ENCODE measurements at places on chromosomes 2 and 18.
A peak's percentile ranks its signal among the peaks of the same experiment; 100 is the strongest.

- no peak for DNase-seq
Measured at GRCh38 chr18:22346953-22347605, 70.6 kb downstream of the CTAGE1 start.

- DNase-seq, result no peak
Measured at GRCh38 chr2:173982182-173982714, 17.1 kb upstream of the SP3 start.

DNA sequence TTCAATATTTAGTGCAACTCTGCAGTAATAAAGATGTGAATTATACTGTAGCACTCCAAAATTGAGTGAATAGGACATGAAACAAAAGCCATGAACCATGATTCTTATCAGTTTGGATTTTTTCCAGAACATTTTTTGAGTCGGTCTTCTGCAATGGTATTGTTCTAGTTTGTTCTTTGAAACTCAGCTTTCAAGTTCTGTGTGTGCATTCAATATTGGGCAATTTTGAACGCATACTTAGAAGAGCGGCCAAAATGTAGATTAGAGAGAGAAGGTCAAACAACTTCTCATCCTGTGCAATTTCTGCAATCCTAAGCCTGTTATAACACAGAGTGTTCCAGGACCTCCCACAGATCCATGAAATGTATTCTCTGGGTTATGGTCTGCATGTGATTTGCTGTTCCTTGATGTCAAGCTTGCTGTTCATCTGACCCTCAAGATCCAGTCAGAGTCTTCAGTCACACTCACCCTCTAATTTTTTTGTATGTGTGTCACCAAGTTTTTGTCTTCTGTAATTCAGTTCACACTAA, 48.3 kb downstream of the TSPYL6 start:
- no peak for DNase-seq

GRCh38 chr2:115161771-115162493, 719.5 kb downstream of the DPP10 start:
- peak; percentile 48 for DNase-seq

DNA sequence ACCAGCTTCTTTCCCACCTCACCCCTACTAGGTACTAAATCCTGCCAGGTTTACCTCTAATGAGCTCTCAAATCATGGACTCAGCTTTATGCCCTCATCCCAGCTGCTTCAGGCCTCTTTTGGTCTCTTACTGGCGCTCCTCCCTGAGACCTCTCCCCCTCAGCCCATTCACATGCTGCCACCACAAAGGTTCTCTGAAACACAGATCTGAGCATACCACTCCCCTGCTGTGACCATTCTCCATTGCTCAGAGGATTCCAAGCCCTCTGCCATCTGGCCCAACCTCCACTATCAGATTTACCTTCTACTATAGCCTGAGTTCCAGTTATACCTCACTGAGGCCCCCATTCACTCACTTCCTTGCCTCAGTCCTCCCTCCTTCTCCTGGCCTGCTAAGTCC, 174.8 kb downstream of the ANKRD44 start:
- DNase-seq, result no peak

- DNase-seq, result no peak
Measured at GRCh38 chr18:22210311-22210754, 40.9 kb downstream of the GATA6 start.

- DNase-seq, result peak; percentile 42
Measured at GRCh38 chr2:239251971-239252370, 148.8 kb downstream of the HDAC4 start.

- peak; percentile 34 for DNase-seq
Measured at GRCh38 chr2:235868224-235868623, 300.0 kb downstream of the GBX2 start.

- no peak for DNase-seq
Measured at GRCh38 chr2:98538280-98539041, 69.9 kb downstream of the COA5 start.

DNA sequence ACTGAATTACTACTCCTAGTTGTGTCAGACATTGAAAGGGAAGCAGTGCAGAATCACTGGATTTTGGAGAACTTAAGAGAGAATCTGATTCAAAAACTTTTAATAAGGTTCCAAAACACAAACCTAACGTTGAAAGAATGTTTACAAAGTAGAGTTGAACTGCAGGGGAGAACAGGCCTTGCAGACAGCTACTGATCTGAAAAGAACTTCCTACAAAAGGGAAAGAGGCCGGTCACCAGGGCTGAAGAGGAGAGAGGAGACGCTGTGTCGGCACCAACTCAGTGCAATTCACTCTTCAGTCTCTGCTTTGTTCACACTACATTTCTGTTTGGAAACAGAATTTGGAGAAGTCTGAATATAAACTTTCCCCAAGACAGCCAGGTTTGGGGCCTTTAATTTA, 124.0 kb downstream of the GAREM1 start:
- DNase-seq, result no peak

DNA sequence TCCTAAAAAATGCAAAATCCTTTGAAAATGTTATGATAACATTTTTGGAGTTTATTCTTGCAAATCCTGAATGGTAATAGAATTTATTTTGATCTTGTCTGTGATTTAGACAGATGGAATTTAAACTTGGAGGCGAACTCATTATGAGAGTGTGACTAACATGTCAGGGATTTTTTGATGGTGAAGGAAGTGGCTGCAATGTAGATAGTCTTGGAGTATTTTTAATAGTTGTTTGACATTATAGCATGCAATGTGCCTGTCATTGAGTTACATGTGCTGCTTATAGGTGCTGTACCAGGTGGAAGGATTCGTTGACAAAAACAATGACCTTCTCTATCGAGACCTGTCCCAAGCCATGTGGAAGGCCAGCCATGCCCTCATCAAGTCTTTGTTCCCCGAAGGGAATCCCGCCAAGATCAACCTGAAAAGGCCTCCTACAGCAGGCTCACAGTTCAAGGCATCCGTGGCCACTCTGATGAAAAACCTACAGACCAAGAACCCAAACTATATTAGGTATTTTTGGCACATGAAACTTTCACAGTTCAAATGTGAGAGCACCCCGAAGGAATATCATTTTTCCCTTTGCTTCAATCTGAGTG, 141.8 kb downstream of the MYO1B start:
- DNase-seq, result no peak

DNA sequence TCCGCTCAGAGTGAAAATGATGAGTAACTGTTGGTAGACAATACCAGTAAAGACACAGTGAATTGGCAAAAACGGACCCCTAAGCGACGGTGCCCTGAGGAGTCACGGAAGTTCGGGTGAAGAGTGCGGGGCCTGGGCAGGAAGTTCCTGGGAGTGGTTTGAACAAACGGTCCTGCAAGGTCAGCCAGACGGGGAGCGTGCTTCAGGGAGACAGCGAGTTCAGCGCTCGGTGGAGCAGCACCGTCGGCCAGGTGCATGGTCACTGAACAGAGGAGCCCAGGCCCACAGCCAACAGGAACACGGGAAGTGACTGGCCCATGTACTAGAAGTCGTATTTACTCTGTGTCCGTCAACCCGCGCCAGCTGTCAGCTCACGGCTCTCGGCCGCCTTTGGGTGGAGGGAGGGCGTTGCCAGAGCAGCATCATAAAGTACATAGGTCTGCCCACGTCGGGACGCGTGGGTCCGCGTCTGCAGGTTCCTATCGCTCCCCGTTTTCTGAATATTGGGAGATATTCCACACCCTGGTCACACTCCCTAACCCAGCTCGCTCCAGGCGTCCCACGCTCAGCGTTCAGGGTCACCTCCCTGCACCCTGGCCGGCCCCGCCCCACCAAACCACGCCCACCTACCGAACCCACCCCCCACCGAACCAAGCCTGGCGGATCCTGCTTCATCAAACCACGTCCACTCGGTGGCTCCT, 75.6 kb upstream of the UXS1 start:
- DNase-seq, result no peak

DNA sequence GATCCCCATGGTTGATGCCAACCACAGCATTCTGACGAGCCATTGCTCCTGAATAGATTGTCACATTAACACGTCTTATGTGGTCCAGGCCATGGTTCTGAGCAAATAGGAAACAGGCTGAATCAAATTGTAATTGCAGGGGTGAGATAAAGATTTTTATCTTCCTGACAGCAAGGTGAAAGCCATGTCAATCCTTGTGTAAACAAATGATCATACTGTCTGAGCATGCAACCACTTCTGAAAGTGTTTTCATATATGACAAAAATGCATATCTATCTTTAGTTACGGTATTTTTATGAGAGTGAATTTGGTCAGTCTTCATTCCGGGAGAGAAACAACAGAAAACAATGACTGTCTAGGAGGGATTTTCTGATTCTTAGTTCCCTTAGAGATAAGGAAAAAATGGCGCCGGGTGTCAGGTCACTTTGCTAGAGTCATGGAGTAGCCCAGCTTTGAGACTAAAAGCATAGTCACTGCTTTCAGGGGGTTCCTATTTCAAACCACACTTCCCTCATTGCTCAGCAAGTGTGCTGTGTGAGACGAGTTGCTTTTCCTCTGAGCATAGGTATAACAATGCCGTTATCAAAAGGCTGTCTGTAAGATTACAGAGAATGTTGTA, 958.9 kb downstream of the DCDC2C start:
- no peak for DNase-seq

- no peak for DNase-seq
Measured at GRCh38 chr18:78861116-78861515, 118.5 kb upstream of the SALL3 start.

- DNase-seq, result peak; percentile 90
Measured at GRCh38 chr2:41869542-41870264, 178.1 kb upstream of the PKDCC start.

- DNase-seq, result no peak
Measured at GRCh38 chr2:178330175-178331017, 120.6 kb downstream of the PRKRA start.

DNA sequence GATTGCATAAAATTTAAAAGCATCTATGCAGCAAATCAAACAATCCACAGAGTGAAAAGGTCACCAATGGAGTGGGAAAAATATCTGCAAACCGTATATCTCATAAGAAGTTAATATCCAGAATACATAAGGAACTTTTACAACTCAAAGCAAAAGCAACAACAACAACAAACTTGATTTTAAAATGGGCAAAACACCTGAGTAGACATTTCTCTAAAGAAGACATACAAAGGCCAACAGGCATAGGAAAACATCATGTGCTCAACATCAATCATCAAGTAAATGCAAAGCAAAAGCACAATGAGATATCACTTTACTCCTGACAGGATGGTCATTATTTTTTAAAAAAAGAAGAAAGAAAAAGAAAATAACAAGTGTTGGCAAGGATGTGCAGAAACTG, 38.1 kb downstream of the TMEM247 start:
- DNase-seq, result no peak

GRCh38 chr2:145691659-145692058, 1171.7 kb upstream of the ZEB2 start:
- DNase-seq, result no peak

GRCh38 chr2:45631319-45631718, 20.2 kb upstream of the PRKCE start:
- no peak for DNase-seq

DNA sequence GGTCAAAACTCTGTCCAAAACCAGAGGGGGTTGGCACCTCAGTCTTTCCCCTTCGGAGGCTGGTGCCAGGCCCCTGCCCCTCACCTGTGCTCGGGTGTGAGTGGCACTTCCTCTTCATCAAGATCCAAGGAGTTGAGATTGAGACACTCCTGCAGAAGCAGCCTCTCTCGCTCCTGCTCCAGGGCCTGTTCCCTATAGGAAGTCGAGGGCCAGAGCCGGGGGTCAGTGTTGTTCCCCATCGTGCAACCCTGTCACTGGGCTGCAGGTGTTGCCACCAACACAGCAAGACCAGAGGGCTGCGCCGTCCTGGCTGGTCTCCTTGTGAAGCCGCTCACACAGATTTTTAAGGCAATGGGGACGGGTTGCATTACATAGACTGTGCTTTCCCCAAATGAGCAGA, 18.9 kb downstream of the FAM178B start:
- DNase-seq, result no peak

DNA sequence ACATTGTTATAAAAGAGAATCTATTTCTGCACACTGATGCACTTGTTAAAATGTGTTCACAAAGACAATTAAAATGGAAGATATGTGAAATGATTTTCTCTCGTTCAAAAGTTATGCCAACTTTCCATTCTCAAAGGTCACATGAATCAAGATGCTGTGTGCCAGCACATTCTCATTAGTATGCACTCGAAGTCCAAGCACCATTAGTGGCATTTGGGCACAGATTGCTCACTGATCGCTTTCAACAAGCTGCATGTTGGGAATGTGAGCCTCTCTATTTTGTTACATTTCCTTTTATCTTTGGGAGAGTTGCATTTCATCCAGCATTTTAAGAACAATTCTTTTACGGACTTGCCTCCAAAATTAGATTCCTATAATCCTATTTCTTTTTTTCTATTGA, 398.9 kb downstream of the FBXO15 start:
- no peak for DNase-seq

DNA sequence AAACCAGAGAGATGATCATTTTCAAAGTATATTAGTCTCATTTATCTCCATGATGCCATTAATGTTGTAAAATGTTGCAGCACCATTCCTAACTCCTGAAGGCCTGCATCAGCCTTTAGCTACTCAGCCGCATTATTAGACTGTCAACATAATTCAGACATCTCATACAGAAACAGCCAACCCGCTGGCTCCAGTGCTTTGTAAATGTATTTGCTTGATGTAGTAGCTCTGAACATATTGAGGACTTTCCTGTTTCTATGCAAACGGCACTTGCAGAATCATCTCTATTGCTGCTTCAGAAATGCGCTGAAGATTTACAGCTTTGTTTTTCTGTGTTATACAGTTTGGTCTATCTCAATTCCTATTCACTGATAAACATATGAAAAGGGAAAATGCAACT, 372.2 kb downstream of the DSEL start:
- DNase-seq, result no peak

DNA sequence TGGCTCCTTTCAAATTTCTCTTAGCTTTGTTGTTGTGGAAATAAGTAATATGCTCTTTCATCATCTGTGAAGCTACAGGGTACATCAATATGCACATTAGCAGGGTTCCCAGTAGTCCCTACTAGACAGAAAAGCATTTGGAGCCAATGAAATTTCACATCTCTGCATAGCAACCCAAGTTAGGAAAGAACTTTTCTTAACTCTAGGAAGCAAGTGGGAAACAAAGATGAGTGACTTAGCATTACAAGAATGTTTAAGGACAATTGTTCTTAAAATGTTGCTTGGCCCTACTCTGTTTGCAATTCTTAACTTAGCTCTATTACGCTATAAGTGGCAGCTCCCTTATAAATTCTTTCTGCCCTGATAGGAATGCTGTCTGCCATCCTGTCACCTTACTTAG, 39.6 kb downstream of the ZEB2 start:
- DNase-seq, result no peak

DNA sequence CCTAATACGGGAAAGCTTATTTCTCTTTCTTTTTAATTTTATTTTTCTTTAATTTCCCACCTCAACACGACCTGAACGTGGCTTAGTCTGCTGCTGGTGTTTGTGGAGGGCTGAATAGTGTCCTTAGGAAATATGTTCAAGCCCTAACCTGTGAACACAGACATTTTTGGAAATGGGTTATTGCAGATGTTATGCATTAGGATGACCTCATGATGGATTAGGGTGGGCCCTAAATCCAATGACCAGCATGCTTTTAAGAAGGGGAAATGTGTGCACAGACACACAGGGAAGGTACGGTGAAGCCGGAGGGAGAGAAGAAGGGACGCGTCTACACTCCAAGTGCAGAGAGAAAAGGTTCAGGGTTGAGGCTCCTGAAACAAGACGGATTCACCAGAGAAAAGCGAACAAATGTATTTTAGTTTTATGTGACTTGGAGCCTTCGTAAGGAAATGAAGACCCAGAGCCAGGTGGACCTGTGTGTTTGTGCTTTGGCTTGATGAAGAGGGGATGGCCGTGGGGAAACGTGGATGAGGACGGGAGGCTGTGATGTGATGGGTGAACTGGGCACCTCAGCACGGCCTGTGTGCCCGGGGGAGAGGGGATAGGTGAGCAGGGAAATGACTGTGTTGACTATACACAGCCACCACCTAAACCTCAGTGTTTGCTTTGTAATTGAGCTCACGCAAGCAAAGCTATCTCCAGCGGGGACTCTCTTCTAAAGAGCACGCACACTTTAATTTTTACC, 37.5 kb downstream of the RTP5 start:
- no peak for DNase-seq

Measured in right forelimb (tissue), 1 donor.